Myocyte (in vitro differentiated cells): ENCODE measurements at places on chromosomes 1 and 21. TPM values are rescaled to one million over a fixed set of nuclear protein-coding genes. Genes with fewer than 3 reads are reported as not detected.

DNA sequence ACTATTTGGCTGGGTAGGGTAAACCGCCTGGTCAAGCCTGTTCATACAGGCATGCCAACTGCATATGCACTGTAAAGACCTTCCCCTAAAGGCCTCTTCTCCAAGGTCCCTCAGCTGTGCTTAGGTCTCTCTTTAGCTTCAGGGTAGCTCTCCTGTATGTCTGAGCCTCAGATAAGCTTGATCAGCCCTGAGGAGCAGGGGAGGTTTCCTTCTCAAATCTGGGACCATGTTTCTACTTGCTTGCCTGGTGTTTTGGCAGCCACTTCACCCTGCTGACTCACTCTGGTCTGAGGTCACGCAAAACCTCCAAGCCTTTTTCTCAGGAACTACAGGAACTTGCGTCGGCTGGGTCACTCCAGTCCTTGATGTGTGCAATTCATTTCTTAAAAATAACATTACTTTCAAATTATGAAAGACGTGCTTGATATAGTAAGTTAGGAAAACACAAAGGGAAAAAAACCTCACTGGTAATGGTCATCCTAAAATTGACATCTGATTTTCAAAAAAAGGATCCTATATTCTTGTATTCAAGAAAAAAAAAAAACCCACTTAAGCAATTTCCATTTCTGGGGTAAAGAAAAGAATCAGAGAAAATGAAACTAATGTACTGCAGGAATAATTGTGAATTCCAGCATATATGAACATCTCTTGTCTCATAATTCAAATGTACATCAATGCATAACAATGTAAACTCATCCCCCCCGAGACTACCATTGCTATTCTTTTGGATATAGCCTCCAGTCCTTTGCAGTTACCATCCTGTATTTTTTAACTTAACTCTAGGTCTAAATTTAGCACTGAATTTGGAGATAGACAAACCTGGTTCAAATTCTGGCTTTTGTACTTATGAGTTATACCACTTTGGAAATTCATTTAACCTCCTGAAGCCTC is 24.8 kb upstream of the RNF19B start:
- peak; percentile 91 for DNase-seq

DNA sequence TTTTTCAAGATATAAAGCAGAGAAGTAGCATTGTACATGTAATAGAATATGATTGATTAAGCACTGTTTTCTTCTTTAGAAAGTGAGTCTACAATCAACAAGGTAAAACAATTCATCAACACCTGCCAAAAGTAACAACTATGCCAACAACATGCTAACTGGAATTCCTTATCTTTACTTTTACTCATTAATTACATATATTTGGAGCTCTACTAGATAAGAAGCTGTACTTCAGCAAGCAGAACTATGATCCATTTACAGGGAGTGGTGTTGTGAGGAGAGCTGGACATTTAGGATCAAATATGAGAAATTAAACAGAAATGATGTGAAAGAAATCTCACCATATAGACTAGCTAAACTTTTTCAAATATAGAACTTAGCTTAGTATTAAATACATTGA is 51.0 kb downstream of the RGS2 start:
- DNase-seq, result no peak

GRCh38 chr21:45283611-45284455 is 3.9 kb downstream of the POFUT2 start:
- peak; percentile 58 for DNase-seq

GRCh38 chr1:83794384-83794783 is 204.5 kb downstream of the TTLL7 start:
- DNase-seq, result no peak

EPHB2 gene
- total RNA-seq, result 4.2 and 9.5 TPM in 2 replicates

BARHL2 gene
- not detected in 2 replicates for total RNA-seq
